SJCRH30 (cell line): ENCODE measurements at places on chromosomes 12 and 14. TPM values are rescaled to one million over a fixed set of nuclear protein-coding genes. Genes with fewer than 3 reads are reported as not detected.

The PRPH gene
- total RNA-seq = 1.7 and 3.9 TPM in 2 replicates

The GALNT6 gene
- total RNA-seq = 0.08 and 0.10 TPM in 2 replicates

The KRT71 gene
- not detected in 2 replicates for total RNA-seq

The TTC9 gene
- 6.4 and 6.5 TPM in 2 replicates for total RNA-seq

The PPM1H gene
- total RNA-seq = 4.1 and 4.3 TPM in 2 replicates

The ETFBKMT gene
- total RNA-seq = 0.49 and 1.0 TPM in 2 replicates

The WNT1 gene
- total RNA-seq = not detected in 2 replicates

The DTX3 gene
- 157 and 192 TPM in 2 replicates for total RNA-seq

The GLIPR1L1 gene
- total RNA-seq = not detected in 2 replicates

The MCRS1 gene
- total RNA-seq = 55.9 and 57.0 TPM in 2 replicates

The C12orf54 gene
- 0.23 and 0.34 TPM in 2 replicates for total RNA-seq

The AQP6 gene
- not detected in 2 replicates for total RNA-seq

The KITLG gene
- 13.2 and 14.5 TPM in 2 replicates for total RNA-seq

The WDHD1 gene
- total RNA-seq = 42.4 and 45.3 TPM in 2 replicates

The RD3L gene
- not detected in 2 replicates for total RNA-seq

The NAB2 gene
- 87.8 and 89.9 TPM in 2 replicates for total RNA-seq

The RAPGEF3 gene
- total RNA-seq = 0.49 and 0.68 TPM in 2 replicates

The CSRP2 gene
- total RNA-seq = 129 and 131 TPM in 2 replicates

The TMPRSS12 gene
- not detected in 2 replicates for total RNA-seq

The SEL1L gene
- total RNA-seq = 26.2 and 26.7 TPM in 2 replicates

The RGS6 gene
- total RNA-seq = not detected in 2 replicates

The SLC38A4 gene
- total RNA-seq = 3.9 and 5.5 TPM in 2 replicates

The CLEC2A gene
- not detected in 2 replicates for total RNA-seq

The SLC38A2 gene
- 213 and 260 TPM in 2 replicates for total RNA-seq

The HNRNPC gene
- 1,205 and 1,219 TPM in 2 replicates for total RNA-seq

The KRT72 gene
- total RNA-seq = not detected in 2 replicates

The MAP1LC3B2 gene
- not detected in 2 replicates for total RNA-seq

The KLRF2 gene
- not detected in 2 replicates for total RNA-seq

The PAN2 gene
- total RNA-seq = 25.5 and 27.9 TPM in 2 replicates

The PRKD1 gene
- 11.0 and 11.6 TPM in 2 replicates for total RNA-seq

The PMEL gene
- 1.2 and 1.3 TPM in 2 replicates for total RNA-seq

The GALNT4 gene
- total RNA-seq = 4.5 and 4.7 TPM in 2 replicates

The IKZF4 gene
- total RNA-seq = 1.7 and 2.2 TPM in 2 replicates

The GABARAPL1 gene
- total RNA-seq = 35.0 and 36.8 TPM in 2 replicates

The SIX6 gene
- total RNA-seq = not detected in 2 replicates

The OTX2 gene
- not detected in 2 replicates for total RNA-seq

The CMA1 gene
- total RNA-seq = not detected in 2 replicates

The NCKAP5L gene
- 80.1 and 80.7 TPM in 2 replicates for total RNA-seq

The GMFB gene
- 68.5 and 74.3 TPM in 2 replicates for total RNA-seq

The BLOC1S1 gene
- 66.7 and 76.2 TPM in 2 replicates for total RNA-seq

The FOXG1 gene
- 0.71 and 0.81 TPM in 2 replicates for total RNA-seq

The RBM23 gene
- 83.8 and 92.9 TPM in 2 replicates for total RNA-seq
